ENCODE measurements at places on chromosomes 6 and 20.

DNA sequence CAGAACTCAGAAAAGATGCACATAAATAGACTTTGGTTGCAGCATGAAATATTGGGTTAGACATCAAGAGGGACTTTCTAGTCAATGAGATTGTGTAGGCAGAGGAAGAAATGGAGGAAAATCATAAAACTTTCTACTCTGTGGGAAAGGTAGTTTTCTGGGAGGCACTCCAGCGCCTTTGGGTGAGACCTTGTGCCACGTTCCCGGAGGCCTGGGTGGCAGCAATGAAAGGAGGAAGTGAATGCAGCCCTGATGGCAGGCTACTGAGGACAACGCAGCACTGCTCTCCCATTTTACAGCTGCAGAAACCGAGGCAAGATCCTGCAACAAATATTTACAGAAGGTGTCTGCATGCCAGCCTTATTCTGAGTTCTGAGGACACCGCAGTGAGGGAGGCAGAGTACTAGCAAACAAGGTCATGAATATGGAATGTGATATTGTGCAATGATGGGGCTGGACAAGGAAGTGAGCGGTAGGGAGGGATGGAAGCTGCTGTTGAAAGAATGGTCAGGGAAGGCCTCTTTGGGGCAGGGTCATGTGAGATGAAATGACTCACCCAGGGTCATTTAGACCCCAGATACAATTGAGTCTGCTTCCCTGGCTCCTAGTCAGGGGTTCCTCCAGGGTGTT is 159.1 kb downstream of the TFAP2C start:
- DNase-seq, result no peak

DNA sequence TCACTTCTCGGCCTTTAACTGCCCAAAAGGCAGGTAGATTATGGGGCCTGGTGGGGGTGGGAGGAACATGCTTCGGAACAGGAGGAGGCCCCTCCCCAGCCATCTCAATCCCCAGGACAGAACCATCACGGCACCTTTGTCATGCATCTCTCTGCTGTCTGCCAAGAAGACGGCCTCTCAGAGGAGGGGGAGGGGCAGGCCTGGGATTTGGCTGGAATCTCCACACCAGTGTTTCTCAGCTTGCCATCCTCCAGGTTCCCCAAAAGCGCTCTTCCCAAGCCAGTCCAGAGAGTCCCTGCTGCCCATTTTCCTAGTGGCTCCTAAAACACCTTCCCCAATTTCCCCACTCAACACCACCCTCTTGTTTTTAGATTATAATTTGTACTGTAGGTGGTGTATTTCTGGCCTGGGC is 2.5 kb upstream of the POU5F1 start:
- DNase-seq, result no peak

GRCh38 chr6:122114717-122115116 is 284.7 kb upstream of the HSF2 start:
- DNase-seq, result no peak

GRCh38 chr20:55200317-55200716 is 724.9 kb downstream of the DOK5 start:
- DNase-seq, result no peak

GRCh38 chr20:38828514-38829295 is 23.2 kb downstream of the PPP1R16B start:
- no peak for DNase-seq

DNA sequence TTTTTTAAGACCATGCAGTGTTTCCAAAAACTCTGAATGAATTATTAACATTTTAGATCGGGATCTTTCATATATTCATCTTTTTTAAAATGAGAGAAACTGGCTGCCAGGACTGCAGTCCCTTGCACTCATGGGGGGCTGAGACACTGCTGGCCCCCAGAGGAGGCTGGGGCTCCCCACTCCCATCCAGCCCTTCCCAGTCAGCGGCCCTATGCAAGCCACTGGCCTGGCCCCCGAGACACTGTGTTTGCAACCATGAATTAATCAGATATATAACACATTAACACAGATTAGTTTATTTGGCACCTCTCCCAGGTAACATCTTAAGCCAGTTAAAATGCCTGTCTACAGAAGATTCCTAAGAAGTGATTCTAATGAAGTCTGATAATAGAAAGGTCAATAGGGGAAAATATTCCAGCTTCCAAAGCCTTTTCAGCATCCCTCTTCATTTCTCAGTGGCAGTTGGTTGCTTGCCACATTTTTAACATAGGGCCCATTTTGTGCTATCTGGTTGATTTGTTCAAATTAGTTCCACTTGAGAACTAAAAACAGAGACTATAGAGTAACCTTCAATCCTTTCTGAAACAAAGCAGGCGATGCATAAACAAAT is 184.4 kb upstream of the FBXL4 start:
- no peak for DNase-seq

DNA sequence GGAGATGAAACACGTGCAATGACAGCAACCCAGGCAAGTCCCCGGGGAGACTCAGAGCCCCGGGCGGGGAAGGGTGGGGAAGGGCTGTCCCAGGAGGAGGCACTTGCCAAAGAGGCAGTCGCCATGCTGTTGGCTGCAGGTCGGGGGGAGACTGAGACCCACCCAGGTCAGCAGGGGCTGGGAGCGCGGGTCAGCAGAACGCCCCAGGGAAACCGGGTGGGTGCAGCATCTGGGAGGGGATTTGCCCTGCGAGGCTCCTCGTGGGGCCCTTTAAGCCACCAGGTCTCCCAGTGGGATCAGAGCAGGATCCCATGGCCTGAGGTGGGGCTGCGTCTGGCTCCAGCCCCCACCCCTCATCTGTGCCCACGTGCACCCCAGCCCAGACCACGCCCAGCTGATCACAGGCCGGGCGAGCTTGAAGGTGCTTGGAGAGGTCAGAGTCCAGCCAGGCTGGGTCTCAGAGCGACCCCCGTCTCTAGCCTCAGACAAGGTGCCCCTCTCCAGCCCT is 65.5 kb downstream of the YTHDF1 start:
- DNase-seq, result no peak

DNA sequence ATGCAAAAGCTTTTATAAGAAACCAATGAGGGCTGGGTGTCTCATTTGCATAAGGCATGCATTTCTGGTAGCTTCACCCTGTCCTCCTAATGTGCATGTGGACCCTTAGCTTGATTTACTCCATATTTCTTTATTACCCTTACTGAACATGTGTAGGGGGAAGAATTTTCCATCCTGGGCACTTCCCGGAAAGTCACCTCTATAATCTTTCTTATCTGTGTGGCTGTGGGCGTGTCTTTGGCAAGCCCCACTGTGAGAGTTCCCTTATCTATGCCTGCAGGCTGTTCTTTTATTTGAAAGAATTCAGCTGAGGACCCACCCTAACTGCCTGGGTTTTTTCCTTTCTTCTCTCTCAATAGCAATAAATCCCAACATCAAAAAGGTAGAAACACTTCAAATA is 627.8 kb downstream of the DOK5 start:
- no peak for DNase-seq

Measured in progenitor cell of endocrine pancreas (in vitro differentiated cells).